ENCODE measurements at places on chromosomes 7 and 10.

DNA sequence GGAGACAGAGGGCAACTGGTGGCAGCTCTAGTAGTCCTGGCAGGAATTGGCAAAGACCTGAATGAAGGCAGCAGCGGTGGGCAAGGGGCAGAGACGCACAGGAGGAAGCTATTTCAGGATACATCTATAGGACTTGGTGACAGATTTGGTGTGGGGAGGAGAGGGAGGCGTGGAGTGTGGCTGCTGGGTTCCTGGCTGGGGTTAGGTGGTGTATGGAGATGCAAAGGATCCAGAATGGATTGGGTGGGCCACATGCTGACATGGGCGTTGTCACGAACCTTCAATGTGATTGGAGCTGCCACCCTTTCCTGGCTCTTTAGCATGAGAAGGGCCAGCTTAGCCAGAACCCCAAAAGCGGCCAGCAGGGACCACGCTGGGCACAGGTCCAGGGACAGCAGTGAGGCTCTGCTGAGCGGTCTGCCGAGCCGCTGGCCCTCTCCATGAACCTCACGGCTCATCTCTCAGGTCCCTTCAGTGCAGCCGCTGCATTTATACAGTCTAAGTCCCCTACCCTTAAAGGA, 10.2 kb upstream of the ADCY1 start:
- DNase-seq, result no peak

GRCh38 chr10:119493155-119493554, 49.4 kb downstream of the RGS10 start:
- DNase-seq, result no peak

DNA sequence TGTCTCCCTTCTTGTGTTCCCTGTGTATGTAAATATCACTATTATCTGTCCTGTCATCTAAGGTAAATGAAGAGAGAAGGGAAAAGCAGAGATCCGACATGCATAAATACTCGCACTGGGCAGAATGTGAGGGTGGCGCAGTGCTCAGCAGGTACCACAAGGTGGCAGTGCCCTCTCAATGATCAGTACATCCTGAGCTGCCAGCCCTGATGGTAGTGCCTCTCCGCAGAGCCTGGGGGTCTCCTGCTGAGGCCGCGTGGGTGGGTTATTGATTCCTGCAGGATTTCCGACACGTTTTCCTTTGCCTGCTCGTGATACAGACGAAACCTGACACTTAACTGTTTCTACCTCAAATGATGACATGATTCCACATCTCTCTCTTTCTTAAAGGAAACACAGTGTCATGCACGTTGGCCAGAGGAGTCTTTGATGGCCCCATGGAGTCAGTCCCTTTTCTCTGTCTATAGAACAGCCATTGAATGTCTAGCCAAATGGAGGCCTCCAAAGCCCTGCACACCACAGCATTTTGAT, 19.8 kb downstream of the RGR start:
- DNase-seq, result peak; percentile 46

GRCh38 chr10:33093362-33093761, 135.3 kb upstream of the ITGB1 start:
- DNase-seq, result no peak

DNA sequence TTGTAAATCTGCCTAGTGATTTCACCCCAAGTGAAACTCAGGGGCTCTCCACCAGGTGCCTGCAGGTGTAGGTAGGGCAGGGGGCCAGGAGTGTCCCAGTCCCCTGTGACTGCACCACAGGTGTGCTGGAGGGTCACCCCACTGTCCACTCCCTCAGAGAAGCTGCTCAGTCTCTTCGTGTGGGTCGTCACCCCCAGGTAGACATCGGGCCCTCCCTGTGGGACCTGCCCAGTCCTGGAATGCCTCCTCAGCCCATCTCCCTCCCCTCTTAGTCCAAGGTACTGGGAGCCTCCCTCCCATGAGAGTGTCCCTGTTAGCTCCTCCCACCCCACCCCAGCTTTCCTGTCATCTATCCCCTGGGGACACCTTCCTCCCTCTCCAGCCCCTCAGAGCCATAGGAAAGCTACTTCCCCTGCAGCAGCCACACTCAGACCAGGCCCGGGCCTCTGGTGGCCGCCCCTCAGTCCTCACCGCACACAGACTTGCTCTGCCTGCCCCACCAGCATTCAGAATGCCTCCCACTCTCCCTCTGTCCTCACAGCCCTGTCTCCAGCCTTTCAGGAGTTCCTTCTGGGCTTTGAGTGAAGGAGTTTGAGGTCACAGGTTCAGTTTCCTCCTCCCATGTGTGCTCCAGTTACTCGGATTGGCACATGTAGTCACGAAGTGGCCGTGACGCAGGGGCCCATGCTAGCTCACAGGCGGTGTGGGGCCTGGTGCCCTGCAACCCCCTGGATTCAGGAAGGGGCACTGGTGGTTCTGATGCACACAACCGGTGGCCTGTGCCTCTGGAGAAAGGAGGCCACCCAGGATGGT, 5.1 kb downstream of the ALOX5 start:
- DNase-seq, result no peak

- DNase-seq, result no peak
Measured at GRCh38 chr10:93590638-93591037, 10.4 kb downstream of the RBP4 start.

GRCh38 chr7:132420527-132420926, 155.7 kb downstream of the PLXNA4 start:
- no peak for DNase-seq

- DNase-seq, result no peak
Measured at GRCh38 chr10:104351919-104352318, 1.7 kb upstream of the CFAP58 start.

GRCh38 chr10:131698986-131699385, 201.8 kb upstream of the PPP2R2D start:
- DNase-seq, result no peak

- no peak for DNase-seq
Measured at GRCh38 chr7:36296284-36296683, 93.4 kb upstream of the ANLN start.

DNA sequence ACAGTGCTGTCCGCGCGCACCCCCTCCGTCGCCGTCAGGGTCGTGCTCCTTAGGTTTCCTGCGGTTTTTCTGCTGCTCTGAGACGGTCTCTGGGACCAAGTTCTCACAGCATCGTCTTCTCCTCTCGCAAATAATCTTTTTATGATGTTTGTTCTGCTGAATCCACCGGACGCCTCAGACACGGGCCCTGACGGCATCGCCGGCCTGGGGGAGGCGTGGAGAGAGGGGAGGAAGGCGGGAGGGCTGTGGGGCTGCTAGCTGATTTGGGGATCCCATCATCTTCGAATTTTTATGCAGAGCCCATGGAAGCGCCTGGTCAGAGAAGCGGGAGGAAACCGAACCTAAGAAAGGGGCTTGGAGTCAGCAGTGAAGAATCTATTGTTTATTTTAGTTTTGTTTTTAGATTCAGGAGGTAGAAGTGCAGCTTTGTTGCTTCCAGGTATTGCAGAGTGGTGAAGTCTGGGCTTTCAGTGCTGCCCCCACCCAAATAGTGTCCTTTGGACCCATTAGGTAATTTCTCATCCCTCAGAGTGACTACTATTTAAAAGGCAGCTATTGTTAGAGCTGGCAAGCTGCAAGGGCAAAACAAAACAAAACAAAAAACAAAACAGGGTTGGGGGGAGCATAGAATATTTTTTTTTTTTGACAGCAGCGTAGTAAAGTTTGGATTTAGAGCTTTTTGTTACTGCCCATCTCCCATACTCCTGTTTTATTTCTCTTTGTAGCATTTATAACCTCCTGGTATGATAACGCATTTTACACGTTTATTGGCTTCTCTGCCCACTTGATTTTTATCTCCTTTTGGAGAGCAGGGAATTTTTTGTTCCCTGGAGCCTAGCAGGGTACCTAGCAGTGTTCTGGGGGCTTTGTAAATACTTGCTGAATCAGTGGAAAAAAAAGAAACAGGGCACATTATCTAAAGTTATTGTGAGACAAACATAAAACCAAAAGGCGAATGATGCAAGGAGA, 92.6 kb downstream of the SPAG6 start:
- DNase-seq, result no peak

Data from stimulated activated CD8-positive, alpha-beta memory T cell treated with anti-CD3 and anti-CD28 coated beads, Interleukin-15, amount 100 ng/mL, for 48 hours (primary cell).